ENCODE measurements at places on chromosomes 7 and 10. TPM values are rescaled to one million over a fixed set of nuclear protein-coding genes. Genes with fewer than 3 reads are reported as not detected.

CAMK1D gene
- polyA plus RNA-seq: 5.6 TPM

CHAT gene
- polyA plus RNA-seq: not detected

ELMO1 gene
- polyA plus RNA-seq: 29.9 TPM

TLX1 gene
- not detected for polyA plus RNA-seq

SPDYE11 gene
- polyA plus RNA-seq: 0.10 TPM

PIK3AP1 gene
- polyA plus RNA-seq: 2.3 TPM

RSPH10B gene
- 0.06 TPM for polyA plus RNA-seq

TMEM178B gene
- 0.75 TPM for polyA plus RNA-seq

HNRNPF gene
- polyA plus RNA-seq: 112 TPM

ELFN1 gene
- 10.7 TPM for polyA plus RNA-seq

OR2A5 gene
- not detected for polyA plus RNA-seq

ST8SIA6 gene
- 1.3 TPM for polyA plus RNA-seq

WIPF3 gene
- 17.7 TPM for polyA plus RNA-seq

SPDYE16 gene
- polyA plus RNA-seq: 1.5 TPM

CYP26C1 gene
- polyA plus RNA-seq: not detected

SGCE gene
- polyA plus RNA-seq: 125 TPM

MYH16 gene
- 0.45 TPM for polyA plus RNA-seq

UTF1 gene
- polyA plus RNA-seq: not detected

PAPOLB gene
- 0.07 TPM for polyA plus RNA-seq

UPK3BL2 gene
- 3.8 TPM for polyA plus RNA-seq

FOXP2 gene
- polyA plus RNA-seq: 12.9 TPM

GRID1 gene
- polyA plus RNA-seq: 2.6 TPM

PDCD4 gene
- polyA plus RNA-seq: 162 TPM

MRPS16 gene
- polyA plus RNA-seq: 66.4 TPM

IRF5 gene
- 2.4 TPM for polyA plus RNA-seq

ZNF503 gene
- polyA plus RNA-seq: 12.5 TPM

UCMA gene
- 0.35 TPM for polyA plus RNA-seq

CALML5 gene
- polyA plus RNA-seq: not detected

Data from muscle of leg (tissue), 16 donors.